Activated CD8-positive, alpha-beta T cell treated with anti-CD3 and anti-CD28 coated beads for 36 hours (primary cell): ENCODE measurements at places on chromosomes 16 and 17. TPM values are rescaled to one million over a fixed set of nuclear protein-coding genes. Genes with fewer than 3 reads are reported as not detected.

DNA sequence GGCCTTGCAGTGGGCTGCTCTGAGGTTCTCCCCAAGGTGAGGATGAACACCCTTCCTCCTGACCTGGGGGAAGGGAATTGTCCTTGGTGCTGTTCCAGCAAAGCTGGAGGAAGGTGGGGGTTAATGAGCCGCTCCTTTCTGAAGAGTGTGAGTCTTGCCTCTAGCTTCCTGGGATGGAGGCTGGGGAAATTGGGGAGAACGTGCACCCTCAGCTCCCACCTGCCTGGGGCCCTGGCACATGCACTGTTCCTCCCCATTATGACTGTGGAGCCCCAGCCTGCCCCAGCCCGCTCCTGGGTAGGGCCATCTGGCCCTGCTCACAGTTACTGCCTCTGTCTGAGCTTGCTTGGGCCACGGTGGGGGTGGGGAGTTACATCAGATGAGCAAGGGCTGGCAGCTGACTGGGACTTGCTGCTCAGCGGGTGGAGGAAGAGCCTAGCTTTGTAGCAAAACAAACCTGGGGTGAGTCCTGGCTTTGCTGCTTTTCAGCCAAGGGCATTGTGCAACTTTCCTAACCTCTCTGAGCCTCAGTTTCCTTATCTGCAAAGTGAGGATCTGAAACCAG lies 11.1 kb downstream of the TNS4 start:
- H3K36me3 ChIP-seq = no peaks in the 10 kb centered on the region
- peak; percentile 51 for DNase-seq
- peaks cover 47% of the 10 kb centered on the region for H3K4me1 ChIP-seq

GRCh38 chr17:2792366-2793169 lies 3.7 kb upstream of the RAP1GAP2 start:
- peaks cover 57% of the 10 kb centered on the region for H3K4me1 ChIP-seq
- DNase-seq = peak; percentile 89

DNA sequence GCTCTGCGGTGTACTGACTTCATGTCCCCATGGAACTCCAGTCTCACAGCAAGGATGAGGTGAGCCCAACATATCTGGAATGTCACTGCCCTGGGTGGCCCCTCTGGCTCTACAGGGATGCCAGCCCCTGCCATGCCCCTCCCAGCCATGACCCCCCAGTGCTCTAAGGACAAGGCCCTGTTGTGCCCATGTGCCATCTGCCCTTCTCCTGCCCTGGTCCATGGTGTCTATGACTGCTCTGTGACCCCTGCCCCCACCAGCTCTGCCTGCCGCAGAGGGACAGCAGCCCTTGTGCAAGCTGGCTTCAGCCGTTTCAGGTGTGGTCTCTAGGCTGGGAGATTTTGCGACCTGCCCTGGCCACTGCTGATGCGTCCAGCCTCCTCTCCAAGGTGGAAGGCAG lies 40.3 kb downstream of the TK2 start:
- H3K4me1 ChIP-seq = peaks cover 7% of the 10 kb centered on the region
- DNase-seq = no peak
- no peak overlapping the region for H3K4me3 ChIP-seq
- no peaks in the 10 kb centered on the region for H3K27me3 ChIP-seq

GRCh38 chr17:74953134-74953687 lies 17.5 kb downstream of the OTOP3 start:
- no peak for DNase-seq
- no peak overlapping the region for H3K4me3 ChIP-seq
- no peak overlapping the region for H3K27ac ChIP-seq
- H3K27me3 ChIP-seq = no peaks in the 10 kb centered on the region

GRCh38 chr17:27651411-27652345 lies 20.7 kb downstream of the LGALS9 start:
- peaks cover 2% of the 10 kb centered on the region for H3K27me3 ChIP-seq
- no peaks in the 10 kb centered on the region for H3K36me3 ChIP-seq
- DNase-seq = peak; percentile 84
- no peak overlapping the region for H3K27ac ChIP-seq
- no peak overlapping the region for H3K4me3 ChIP-seq

GRCh38 chr16:49396206-49396720 lies 22.7 kb downstream of the C16orf78 start:
- H3K4me3 ChIP-seq = no peak overlapping the region
- H3K27me3 ChIP-seq = peaks cover 11% of the 10 kb centered on the region
- H3K27ac ChIP-seq = no peak overlapping the region
- no peak for DNase-seq
- H3K4me1 ChIP-seq = no peaks in the 10 kb centered on the region

The CEP131 gene
- 7.9 TPM for total RNA-seq

The CPNE2 gene
- total RNA-seq = 18.6 TPM

The GID4 gene
- total RNA-seq = 9.1 TPM
